GM12891 (cell line): ENCODE measurements at places on chromosomes 11 and 22.

DNA sequence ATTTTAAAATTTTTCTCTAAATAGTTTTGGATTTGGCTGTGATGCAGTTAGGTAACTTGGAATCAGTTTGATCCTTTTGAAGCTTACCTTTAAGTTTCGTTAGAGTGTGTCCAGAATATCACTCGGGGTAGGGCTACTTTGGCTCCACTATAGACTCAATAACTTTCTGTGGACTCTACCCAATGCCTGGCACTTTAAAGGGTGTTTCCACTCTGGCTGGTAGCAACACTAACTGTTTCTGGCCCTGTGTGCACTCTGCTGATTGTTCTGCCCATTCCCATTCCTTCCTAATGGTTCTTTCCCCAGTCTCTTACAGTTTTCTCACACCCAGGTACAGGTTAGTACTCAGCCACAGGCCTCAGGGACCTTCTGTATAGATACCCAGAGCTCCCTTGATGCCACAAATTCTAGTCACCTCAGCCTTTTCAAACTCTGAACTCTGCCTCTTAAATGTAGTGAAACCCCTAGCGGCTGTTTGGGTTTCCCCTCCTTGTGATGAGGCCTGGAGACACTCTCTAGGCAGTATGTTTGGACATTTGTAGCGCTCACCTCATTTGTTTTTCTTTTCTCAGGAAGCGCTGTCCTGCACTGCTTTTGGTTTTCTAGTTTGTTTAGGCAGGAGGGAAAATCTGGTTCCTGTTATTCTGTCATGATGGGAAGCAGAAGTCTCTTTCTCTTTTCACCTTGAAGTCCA lies 16.8 kb downstream of the CUL5 start:
- peak; percentile 22 for DNase-seq

DNA sequence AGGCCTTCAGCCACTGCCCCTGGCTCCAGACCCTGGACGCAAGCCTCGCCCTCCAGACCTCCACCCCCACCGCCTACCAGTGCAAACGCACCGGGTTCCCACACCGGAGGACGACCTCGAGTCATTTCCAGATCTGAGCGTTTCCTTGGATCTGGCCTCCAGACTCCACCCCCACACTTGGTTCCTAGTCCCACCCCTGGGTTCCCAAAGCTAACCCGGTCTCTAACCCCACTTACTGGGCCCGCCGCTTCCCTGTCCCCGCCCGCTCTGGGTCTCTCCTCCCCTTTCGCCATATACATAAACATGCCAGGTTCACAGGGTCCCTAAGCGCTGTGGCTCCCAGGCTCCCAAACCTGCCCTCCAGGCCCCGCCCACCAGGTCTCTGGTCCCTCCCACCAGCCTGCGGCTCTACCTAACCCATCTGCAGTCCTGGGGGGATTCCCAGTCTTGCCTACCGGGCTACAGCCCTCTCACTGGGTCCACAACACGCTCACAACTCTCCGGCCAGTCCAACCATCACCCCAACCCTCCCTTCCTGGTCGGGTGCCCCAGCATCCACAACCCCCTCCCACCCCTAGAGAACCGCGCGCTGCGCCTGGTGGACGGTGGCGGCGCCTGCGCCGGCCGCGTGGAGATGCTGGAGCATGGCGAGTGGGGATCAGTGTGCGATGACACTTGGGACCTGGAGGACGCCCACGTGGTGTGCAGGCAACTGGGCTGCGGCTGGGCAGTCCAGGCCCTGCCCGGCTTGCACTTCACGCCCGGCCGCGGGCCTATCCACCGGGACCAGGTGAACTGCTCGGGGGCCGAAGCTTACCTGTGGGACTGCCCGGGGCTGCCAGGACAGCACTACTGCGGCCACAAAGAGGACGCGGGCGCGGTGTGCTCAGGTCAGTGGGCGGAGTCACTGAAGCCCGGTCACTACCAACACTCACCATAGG lies 36.7 kb downstream of the CD6 start:
- no peak for DNase-seq

DNA sequence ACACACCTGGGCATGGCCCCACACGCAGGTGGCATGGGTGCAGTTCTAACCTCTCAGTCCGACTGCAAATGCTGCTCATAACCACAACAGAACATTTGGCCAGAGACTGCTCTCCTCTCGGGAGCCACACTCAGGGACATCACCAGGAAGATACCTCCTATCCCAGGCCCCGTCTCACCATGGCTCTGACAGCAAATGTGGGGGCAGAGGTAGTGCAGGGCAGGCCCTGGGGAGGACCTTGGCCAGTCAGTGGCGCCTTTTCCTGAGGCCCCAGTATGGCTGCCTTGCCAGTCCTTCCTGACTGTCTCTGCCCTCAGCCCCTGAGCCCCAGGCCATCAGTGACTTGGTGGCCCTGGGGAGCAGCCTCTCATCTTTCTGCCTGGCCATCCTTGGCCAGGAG lies 2.8 kb downstream of the KRTAP5-6 start:
- no peak for DNase-seq

DNA sequence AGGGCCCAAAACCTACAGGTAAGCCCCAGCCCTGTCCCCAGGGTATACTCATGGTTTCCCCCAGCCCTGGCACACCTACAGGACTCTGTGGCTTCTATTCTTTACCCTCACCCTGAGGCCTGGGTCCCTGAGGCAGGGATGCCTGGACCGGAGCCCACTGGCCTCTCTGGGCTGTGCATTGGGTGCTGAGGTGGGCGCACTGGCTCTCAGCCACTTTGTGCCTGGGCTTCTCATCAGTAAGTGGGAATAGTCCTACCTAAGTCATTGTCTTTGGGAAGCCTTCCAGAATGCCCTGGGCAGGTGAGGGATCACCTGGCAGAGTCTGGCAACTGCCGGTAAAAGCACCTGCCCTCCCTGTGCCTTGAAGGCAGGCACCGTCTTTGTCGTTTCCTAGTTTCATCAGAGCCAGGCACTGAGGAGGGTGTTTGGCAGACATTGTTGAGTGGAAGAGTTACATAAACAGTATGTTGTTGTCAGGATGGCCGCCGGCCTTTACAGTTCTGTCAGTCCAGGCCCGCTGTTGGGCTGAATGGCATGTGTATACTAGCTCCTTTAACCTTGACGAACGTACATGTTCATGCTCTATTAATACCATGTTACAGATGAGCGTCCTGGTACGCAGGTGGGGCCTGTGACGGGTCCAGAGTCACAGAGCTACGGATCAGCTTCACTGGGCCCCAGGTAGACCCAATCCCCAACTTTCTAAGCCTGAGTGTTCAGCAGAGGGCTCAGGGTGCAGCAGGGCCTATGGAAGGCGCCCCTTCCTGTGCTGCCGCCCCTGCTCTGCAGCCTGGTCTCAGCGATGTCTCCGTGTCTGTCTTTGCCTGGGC lies 23.0 kb downstream of the SHANK3 start:
- no peak for DNase-seq

- DNase-seq, result no peak
These were observed 64.3 kb upstream of the PPARA start for GRCh38 chr22:46085828-46086576.

- DNase-seq, result peak; percentile 30
These were observed at the start of gene TNRC6B for GRCh38 chr22:40177738-40178416. Gene TNRC6B, plus strand, starts transcription at chr22:40177925. Its CDS starts 211 bp downstream, at chr22:40178136.

GRCh38 chr11:116856423-116856822 lies 19.0 kb upstream of the APOA1 start:
- no peak for DNase-seq

GRCh38 chr11:108866781-108867180 lies 201.9 kb downstream of the DDX10 start:
- DNase-seq, result no peak

- no peak for DNase-seq
These were observed 206.0 kb upstream of the CHORDC1 start for GRCh38 chr11:90428836-90429235.

- DNase-seq, result no peak
These were observed 401.7 kb downstream of the TENM4 start for GRCh38 chr11:79039122-79039521.

DNA sequence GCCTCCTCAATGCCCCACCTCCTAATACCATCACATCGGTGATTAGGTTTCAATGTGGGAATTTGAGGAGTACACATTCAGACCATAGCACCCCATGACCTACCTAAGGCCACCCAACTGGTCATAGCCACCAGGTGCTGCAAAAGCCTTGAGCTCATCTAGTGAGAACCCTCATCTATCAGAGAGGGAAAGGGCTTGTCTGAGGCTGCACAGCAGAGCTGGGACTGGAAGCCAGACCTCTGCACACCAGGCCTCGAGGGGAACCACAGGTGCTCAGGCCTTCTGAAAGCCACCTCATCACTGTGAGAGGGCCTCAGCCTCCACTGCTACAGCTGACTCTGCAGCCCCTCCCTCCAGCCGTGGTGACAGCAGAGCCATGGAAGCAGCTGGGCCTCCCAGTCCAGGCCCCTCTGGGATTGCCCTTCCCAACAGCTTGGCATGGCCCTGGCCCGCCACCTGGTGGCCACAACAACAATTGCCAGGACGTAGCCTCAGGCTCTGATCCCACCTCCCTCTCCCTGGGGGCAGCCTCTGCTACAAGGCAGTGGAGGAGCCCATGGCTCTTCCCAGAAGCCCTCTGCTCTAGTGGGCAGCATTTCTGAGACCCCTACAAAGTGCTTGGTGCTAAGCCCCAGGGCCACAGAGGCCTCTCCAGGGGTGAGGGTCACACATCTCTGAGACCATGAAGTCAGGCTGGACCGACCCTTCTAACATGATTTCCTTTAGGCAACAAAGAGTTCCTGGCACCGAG lies 41.0 kb upstream of the PRDM11 start:
- peak; percentile 52 for DNase-seq

- no peak for DNase-seq
These were observed 43.0 kb downstream of the TCF20 start for GRCh38 chr22:42227435-42227834.

- no peak for DNase-seq
These were observed 33.1 kb upstream of the ELF5 start for GRCh38 chr11:34546511-34547209.

DNA sequence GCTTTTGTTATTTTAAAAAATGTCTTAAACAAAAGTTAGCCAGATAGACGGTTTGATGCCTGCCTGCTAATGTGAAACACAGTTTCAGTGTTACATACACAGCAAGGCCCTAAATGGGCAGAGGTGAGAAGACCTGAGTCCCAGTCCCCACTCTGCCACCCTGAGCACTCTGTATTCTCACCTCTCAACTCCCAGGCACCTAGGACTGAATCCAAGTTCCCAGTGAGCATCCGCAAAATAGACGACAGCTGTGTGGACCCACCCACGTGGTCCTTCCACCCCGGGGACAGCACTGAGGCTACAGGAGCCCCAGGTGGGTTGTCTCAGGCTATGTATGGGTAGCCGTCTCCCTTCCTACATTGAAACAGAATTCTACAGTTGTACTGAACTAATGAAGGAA lies 111.5 kb downstream of the RPL27A start:
- no peak for DNase-seq

- DNase-seq, result no peak
These were observed 111.8 kb downstream of the SNX19 start for GRCh38 chr11:130804306-130805076.

DNA sequence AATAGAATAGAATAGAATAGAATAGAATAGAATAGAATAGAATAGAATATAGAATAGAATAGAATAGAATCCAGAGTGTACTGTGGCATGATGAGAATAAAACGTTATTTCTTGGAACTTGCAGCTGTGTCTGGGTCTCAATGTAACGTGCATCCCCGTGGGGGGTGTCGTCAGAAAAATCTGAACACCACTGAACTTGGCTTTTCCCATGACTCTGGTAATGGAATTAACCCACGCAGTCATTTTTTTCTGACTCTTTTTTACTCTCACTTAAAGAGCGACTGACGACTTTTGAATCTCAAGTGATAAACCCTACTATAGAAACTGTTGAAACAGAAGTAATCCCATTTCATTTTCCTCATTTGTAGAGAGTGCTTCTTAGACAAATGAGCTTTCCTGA lies 92.4 kb upstream of the BID start:
- DNase-seq, result no peak

DNA sequence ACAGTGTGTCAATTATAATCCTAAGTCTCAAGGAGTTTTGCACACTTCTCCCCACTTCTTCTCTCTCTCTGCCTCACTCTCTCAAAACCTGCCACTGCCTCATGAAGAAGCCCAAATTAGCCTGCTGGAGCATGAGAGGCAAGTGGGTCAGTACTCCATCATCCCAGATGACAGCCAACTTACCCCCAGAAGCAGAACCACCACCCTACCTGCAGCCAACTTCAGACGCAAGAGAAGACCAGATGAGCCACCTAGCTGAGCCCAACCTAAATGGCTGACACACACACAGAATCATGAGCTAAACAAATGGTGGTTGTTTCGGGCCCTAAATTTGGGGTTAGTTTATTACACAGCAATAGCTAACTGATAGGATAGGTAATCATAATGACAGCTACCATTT lies 61.2 kb downstream of the CD82 start:
- no peak for DNase-seq

DNA sequence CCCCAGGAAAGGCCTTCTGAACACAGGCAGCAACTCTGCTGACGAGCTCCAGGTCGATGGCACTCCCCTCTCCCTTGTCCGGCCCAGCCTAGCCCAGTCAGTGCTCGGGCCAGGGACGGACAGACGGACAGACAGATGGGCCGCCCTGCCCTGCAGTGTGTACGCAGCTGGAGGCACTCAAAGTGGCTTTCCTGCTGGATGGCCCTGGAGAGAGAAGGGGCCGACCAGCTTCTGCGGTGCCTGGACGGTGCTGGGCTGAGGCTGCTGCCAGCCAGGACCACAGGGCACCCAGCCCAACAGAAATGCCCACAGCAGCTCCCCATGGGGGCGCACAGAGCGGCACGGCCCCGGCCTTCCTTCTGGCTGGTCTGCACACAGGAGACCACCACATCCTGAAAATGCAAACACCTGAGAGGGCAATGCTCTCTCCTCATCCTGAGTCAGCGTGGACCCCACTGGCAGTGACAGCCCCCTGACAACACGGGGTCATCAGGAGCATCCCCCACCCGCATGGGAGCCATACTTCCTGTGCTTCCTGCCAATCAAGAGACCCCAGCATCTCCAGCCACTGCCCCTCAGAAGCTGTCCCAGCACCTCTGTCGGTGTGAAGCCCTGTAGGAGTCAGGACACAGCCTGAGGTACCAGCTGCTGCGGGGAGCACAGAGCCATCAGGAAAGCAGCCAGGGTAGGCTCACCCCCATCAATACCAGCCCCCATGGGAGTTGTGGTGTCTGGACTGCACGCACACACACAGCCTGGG lies 692 bp upstream of the MOB2 start:
- no peak for DNase-seq

DNA sequence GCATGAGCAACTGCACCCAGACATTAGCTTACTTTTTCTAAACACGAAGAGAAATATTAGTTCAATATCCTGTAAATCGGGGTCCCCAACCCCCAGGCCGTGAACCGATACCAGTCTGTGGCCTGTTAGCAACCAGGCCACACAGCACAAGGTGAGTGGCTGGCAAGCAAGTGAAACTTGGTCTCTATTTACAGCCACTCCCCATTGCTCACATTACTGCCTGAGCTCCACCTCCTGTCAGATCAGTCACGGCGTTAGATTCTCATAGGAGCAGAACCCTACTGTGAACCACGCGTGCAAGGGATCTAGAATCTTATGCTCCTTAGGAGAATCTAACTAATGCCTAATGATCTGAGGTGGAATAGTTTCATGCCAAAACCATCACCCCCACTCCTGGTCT lies 27.8 kb upstream of the DEPDC7 start:
- DNase-seq, result no peak

- no peak for DNase-seq
These were observed 71.3 kb downstream of the ATXN10 start for GRCh38 chr22:45742866-45743450.

- no peak for DNase-seq
These were observed 59.5 kb downstream of the TNRC6B start for GRCh38 chr22:40237241-40237640.
